ENCODE measurements at places on chromosomes 2 and 18.

GRCh38 chr2:76641506-76641905 is 880.7 kb downstream of the LRRTM4 start:
- no peak for DNase-seq

DNA sequence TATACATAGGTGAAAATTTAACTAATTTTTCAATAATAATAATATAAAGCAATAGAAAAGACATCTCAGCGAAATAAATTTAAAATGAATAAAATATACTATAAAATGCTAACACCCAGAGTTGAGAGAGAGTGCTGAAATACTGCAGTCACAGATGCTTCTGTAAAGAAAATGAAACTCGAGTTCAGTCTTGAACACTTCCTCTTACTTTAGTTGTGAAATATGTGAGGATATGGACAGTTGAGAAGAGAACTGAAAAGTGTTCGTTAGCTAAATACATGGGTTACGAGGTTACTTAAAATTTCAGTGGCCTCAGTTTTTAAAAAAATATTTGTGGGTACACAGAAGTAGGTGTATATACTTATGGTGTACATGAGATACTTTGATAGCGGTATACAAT is 106.8 kb downstream of the DNAH7 start:
- DNase-seq: no peak

DNA sequence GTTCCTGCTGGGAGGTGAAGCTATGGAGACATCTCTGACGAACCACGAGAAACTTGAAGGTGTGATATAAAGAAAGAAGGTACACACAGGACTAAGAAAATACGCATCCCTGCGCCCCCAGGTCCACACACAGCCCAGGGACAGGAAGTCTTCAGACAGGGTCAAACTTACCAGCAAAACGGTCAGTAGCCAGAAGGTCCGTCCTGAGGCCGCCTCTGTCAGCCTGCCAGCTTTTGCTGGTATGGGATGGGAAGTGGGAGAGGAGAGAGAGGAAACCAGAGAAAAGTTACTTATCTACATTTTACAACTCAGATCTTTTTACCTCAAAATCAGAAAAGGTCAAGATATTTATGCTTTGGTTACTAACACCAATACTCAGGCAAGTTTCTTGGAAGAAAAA is 47.2 kb downstream of the HDLBP start:
- DNase-seq: no peak

DNA sequence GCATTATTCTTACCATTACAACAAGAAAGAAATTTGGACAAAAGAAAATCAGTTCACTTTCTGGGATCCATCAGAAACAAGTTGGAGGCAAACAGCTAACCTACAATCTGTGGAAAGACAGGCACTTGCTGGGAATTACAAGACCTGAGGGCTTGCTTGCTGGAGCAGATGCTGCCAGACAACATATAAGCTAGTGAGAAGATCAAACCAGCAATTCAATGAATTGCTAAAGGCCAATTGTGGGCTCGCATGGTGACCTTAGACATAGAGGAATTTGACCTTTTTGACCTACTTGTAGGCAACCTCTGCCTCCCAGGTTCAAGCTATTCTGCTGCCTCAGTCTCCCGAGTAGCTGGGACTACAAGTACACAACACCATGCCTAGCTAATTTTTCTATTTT is 921.2 kb upstream of the CNTNAP5 start:
- no peak for DNase-seq

DNA sequence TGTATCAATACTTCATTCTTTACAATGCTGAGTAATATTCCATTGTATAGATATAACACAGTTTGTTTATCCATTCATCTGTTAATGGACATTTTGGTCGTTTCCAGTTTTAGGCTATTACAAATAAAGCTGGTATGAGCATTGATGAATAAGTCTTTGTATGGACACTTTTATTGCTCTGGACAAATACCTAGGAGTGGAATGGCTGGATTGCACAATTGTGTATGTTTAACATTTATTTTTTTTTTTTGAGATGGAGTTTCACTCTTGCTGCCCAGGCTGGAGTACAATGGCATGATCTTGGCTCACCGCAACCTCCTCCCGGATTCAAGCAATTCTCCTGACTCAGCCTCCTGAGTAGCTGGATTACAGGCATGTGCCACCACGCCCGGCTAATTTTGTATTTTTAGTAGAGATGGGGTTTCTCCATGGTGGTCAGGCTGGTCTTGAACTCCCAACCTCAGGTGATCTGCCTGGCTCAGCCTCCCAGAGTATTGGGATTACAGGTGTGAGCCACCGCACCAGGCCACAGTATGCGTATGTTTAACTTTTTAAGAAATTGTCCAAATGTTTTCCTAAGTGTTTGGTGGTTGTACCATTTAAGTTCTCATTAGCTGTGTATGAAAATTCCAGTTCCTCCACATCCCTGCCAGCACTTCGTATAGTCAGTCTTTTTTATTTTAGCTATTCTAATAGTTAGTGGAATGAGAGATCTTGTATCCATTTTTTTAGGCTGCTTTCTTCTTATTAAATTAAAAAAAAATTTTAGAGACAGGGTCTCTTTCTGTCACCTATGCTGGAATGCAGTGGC is 194.9 kb upstream of the HAAO start:
- no peak for DNase-seq

- DNase-seq: peak; percentile 59
These were observed 64.7 kb downstream of the TEX51 start for GRCh38 chr2:126963390-126963789.

DNA sequence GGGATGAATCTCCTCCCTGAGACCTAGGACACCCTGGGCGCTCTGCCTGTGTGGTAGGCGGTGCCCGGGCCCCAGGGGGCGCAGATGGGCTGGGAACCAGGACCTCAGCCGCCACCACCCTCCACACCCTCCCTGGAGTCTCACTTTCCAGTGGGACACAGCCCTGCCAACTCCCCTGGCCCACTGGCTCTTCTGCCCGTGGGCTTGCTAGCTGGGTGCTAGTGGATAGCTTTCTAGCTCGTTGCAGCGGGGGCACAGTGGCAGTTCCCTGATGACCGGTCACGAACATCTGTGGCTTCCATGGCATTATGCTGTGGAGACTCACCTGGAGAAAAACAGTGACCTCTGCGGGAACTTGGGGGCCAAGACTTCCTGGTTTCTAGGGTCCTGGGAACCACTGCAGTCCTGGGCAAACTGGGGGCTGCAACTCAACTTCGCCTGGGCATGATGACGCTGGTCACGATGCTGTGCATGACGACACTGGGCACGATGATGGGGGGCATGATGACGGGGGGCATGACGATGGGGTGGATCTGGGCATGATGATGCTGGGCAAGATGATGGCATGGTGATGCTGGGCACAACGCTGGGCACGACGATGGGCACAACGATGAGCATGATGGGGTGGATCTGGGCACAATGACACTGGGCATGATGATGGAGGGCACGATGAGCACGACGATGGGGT is 31.0 kb upstream of the ALLC start:
- no peak for DNase-seq

Measured in muscle of back (tissue), 13 donors.